ENCODE measurements at places on chromosomes 7 and 10.

DNA sequence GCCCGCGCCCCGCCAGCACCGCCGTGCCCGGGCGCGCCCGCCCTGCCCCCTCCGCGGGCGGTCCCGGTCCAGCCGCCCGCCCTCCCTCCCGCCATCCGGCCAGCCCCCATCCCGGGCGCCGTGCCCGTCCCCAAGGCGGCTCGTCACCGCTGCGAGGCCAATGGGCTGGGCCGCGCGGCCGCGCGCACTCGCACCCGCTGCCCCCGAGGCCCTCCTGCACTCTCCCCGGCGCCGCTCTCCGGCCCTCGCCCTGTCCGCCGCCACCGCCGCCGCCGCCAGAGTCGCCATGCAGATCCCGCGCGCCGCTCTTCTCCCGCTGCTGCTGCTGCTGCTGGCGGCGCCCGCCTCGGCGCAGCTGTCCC lies at the start of gene HTRA1:
Gene HTRA1 (plus strand): TSS at position 187 of the 362 bp plus-strand sequence. CDS start 100 bp downstream, at position 287.
- DNase-seq, result peak; percentile 77

DNA sequence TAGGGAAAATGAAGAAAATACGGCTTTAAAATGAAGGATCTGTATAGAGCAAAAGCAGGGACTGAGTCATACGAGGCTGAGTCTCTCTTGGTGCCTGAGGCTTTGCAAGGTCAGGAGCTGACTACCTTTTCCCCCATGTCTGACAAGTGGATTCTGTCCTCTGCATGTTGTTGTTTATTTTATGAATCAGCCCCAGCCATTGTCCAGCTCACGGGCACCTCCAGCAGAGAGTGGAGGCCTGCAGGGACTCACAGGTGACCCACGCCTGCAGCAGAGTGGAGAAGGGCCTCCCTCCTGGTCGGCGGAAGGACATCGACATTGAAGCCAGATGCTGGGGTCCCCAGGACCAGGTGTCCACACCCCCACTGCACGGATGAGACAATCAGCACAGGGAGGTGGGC lies 233.9 kb downstream of the WDR37 start:
- no peak for DNase-seq

GRCh38 chr10:6504296-6504695 lies 75.8 kb downstream of the PRKCQ start:
- no peak for DNase-seq

- no peak for DNase-seq
Observed at GRCh38 chr7:79610313-79610712, 156.8 kb upstream of the MAGI2 start.

GRCh38 chr7:158843771-158844170 lies 12.6 kb upstream of the DYNC2I1 start:
- DNase-seq, result peak; percentile 42

- no peak for DNase-seq
Observed at GRCh38 chr10:3196958-3197347, 24.4 kb upstream of the PITRM1 start.

DNA sequence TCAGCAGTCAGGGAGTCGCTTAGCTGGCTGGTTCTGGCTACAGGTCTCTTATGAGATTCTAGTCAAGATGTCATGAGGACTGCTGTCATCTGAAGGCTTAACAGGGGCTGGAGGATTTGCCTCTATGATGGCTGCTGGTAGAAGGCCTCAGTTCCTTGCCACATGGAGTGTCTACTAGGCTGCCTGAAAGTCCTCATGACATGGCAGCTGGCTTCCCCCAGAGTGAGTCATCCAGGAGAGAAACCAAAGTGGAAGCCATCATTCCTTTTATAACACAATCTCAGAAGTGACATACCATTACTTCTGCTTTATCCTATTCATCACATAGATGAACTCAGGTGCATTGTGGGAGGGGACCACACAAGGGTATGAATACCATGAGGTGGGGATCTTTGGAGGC lies 75.1 kb downstream of the EXOC6 start:
- no peak for DNase-seq

GRCh38 chr7:107631588-107632491 lies 28.8 kb upstream of the SLC26A4 start:
- no peak for DNase-seq

- DNase-seq, result no peak
Observed at GRCh38 chr7:123901101-123901500, 23.9 kb upstream of the SPAM1 start.

- no peak for DNase-seq
Observed at GRCh38 chr7:65967361-65968155, 14.5 kb downstream of the GUSB start.

DNA sequence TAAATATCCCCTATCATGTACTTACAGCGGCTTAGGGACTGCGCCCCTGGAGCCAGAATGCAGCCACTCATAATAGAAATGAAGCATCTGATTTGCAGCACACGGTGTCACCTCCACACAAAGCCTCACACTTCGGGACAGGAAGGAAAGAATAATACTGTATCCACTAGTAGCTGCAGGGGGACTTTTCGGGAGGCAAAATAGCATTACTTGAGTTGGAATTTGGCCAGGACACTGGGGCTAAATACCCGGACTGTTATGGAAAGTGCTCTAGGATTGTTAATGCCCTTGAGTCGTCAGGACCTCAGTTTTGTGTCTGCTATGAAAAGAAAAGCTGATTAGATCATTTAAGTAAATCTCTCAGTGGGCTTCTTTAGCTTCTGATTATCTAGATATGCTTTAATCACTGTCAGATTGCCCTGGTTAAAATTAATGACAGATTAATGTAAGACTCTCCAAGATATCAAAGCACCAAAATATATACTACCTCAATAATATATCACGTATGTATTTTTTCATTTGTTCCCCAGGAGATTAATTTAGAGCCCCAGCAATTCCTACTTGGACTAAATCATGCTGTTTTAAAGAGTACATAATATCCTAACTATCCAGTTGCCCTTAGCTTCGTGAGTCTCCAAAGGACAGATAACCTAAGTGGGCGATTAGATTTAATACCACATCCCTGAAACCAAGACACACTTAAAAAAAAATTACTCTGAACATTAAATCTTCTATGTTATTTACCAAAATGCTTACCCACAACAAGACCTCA lies 173.0 kb upstream of the NEBL start:
- DNase-seq, result peak; percentile 95

- no peak for DNase-seq
Observed at GRCh38 chr10:91311601-91312381, 91.3 kb downstream of the PCGF5 start.

- DNase-seq, result no peak
Observed at GRCh38 chr10:3723766-3724165, 61.2 kb downstream of the KLF6 start.

- no peak for DNase-seq
Observed at GRCh38 chr7:136685501-136686173, 182.8 kb upstream of the CHRM2 start.

All from HAP-1 (cell line).